ENCODE measurements at places on chromosomes 3 and 15.

GRCh38 chr3:191105418-191105817 lies 93.6 kb upstream of the OSTN start:
- DNase-seq: no peak

- peak; percentile 24 for DNase-seq
Observed at GRCh38 chr15:60989696-60990095, 239.4 kb downstream of the RORA start.

DNA sequence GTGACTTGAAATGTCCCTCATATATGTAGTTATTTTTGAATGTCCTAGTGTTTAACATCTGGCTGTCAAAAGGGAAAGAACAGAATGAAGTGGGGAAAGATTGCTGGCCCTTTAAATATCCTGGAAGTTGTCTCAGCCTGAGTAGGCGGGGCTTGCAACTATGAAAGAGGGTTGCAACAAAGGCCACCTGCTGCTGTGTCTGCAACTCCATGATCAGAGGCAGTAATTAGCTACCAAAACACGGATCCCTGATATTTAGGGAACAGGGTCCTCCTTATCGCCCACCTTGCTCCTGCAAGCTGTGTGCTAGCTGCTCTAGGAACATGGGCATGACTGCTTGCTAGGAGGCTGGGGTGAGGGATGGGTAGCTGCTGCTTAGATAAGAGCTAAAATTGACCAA lies 100.2 kb upstream of the CFAP20DC start:
- DNase-seq: no peak

DNA sequence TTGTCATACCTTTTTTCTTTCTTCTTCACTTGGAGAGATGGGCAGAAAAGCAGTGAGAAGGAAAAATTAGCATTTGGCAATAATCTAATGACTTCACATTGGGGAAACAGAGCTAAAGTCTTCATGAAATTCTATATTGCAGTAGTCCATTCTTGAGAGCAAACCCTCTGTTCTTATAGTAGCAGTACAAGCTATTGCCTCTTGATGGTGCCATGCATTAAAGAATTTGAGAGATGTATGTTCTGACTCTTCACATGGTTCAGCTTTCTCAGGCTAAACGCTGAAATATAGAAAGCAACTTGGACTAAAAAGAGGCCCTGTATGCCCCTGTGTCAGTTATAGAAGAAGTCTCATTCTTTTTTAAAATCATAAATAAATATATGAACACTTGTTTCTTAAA lies 36.0 kb downstream of the PHLDB2 start:
- DNase-seq: peak; percentile 54

GRCh38 chr3:177330779-177331178 lies 133.5 kb upstream of the TBL1XR1 start:
- DNase-seq: no peak

DNA sequence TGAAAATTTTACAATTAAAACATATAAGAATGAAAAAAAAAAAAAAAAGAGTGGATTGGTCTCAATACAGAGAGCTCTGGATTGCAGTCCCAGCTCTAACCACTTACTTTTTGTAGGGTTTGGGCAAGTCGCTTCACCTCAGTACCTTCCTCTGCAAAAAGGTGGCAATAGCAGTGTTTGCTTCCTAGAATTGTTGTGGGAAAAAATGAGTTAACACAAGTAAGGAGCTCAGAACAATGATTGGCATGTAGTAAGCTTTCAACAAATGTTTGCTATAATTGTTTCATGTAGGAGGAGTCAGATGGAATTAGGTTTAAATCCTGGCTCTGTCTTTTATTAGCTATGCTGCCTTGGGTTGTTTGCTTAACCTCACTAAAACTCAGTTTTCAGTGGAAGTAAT lies 425.2 kb upstream of the TBL1XR1 start:
- no peak for DNase-seq

DNA sequence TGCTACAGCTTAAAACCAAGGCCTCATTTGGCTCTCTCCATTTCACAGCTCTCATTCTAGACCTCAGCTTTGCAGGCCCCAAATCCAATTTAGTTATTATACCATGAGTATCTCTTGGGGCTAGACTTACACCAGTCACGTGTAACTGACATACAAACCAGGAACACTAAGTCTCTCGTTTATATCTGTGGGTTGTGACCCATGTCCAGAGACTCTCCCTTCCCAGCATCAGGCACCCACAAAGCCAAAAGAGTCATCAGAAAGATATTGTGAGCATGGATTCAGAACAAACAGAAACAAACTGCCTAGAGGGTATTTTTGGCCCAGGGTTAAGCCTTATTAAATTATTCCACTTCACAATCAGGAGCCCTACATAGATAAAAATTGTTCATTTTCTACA lies 5.6 kb upstream of the CCDC13 start:
- DNase-seq: no peak

- DNase-seq: peak; percentile 74
Observed at GRCh38 chr3:145882436-145882835, 278.5 kb downstream of the PLOD2 start.

- peak; percentile 36 for DNase-seq
Observed at GRCh38 chr3:17740721-17741141, 1.7 kb downstream of the TBC1D5 start.

GRCh38 chr3:53795789-53796560 lies 50.2 kb downstream of the CHDH start:
- DNase-seq: no peak

GRCh38 chr15:68271854-68272471 lies 5.6 kb upstream of the FEM1B start:
- peak; percentile 92 for DNase-seq

GRCh38 chr3:107235928-107236315 lies 141.3 kb upstream of the CCDC54 start:
- DNase-seq: peak; percentile 82

- DNase-seq: peak; percentile 32
Observed at GRCh38 chr15:39499681-39500080, 81.2 kb upstream of the THBS1 start.

DNA sequence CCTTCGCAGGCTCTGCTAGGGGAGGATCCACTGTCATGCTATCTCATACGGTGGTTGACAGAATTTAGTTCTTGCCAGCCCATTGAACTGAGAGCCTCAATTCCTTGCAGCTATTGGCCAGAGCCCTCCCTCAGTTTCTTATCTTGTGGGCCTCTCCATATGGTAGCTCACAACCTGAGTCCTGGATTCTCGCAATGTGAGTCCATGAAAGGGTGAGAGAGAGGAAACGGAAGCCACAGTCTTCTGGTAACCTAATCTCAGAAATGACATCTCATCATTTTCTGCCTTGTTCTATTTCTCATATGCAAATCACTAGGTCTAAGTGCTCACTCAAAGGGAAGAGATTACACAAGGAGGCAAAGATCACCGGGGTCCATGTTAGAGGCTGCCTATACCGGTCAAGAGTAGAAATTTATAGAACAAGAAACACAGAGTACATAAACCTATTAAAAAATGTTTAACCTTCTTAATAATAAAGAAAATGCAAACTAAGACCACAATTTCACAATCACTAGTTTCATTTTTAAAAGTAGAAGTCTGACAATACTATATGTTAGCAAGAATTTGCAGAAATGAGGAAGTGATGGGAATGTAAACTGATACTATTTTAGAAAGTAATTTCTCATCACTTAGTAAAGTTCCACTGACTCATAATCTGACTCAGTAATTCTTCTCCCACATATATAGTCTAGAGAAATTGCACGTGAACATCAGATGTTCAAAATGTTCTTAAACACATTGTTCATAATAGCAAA lies 378.4 kb upstream of the AGTR1 start:
- DNase-seq: peak; percentile 84

- DNase-seq: peak; percentile 3
Observed at GRCh38 chr3:29099775-29100174, 181.1 kb upstream of the RBMS3 start.

- DNase-seq: peak; percentile 36
Observed at GRCh38 chr15:30043211-30043655, 39.5 kb upstream of the GOLGA8J start.

DNA sequence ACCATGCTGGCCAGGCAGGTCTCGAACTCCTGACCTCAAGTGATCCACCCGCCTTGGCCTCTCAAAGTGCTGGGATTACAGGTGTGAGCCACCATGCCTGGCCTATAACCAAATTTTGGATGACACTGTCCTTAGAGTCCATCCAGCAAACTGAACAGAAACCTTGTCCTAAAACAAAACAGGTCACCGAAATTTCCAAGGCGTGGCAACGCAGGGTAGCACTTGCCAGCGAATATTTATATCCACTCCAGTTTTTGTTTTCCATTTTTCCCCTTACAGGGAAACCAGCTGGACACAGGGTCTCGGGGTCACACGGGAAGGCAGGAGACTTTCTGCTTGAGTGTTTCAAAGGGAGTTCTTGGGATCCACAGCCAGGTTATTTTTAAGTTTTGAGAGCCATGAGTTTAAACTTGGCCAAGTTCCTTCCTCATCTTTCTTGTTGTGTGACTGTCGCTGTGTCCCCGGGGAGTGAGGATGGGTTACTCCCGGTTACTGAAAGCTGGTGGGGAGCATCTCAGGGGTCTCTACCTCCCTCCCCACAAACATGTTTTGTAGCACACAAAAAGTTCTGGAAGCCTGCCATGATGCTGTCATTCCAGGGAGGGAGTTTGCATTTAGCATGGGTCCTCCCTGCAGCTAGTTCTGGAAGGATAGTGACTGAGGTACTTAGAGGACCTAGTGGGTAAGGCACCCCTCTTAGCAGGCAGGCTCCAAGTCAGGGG lies 12.6 kb downstream of the LIMD1 start:
- peak; percentile 56 for DNase-seq

GRCh38 chr3:61110576-61110975 lies 140.7 kb downstream of the FHIT start:
- DNase-seq: no peak

- DNase-seq: no peak
Observed at GRCh38 chr15:50854601-50855490, 53.6 kb upstream of the AP4E1 start.

GRCh38 chr15:26561130-26561529 lies 211.7 kb downstream of the GABRB3 start:
- no peak for DNase-seq

DNA sequence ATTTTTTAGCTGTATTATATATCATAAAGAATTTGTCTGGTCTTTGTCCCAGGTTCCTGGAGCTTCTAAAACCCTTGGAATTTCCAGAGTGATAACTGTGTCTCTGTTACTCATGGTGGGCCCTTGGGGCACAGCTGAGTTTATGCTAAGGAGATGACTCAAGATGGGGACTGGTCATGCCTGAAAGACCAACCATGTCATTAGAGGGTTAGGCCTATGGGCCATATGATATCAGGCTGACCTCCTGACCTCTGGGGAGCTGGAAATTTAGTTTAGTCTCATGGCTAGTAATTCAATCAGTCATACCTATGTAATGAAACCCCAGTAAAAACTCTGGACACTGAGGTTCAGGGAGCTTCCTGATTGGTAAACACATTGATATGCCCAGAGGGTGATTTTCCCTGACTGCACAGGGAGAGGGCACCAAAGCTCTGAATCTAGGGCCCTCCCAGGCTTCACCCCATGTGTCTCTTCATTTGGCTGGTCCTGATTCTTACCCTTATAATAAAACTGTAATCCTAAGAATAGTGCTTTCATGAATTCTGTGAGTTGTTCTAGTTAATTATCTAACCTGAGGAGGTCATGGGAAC lies 69.6 kb downstream of the EEFSEC start:
- peak; percentile 20 for DNase-seq

GRCh38 chr3:70861855-70862254 lies 549.4 kb upstream of the MDFIC2 start:
- peak; percentile 65 for DNase-seq

GRCh38 chr3:150144191-150144708 lies 173.6 kb upstream of the PFN2 start:
- DNase-seq: no peak

DNA sequence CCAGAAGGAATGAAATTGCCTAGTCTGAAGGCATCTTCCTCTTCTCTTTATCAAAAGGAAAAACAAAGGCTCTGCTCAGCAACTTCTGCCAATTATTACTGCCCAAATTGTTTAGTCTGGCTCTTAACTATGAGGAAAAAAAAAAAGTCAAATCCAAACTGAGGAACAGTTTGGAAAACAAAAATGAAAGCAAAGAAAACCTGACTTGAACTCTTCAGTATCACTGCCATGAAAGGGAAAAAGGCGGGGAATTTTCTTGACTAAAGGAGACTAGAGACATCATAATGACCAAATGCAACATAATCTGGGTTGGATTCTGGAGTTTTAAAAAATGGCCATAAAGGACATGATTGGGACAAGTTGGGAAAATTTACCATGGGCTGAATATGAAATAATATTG lies 156.3 kb downstream of the STT3B start:
- no peak for DNase-seq

DNA sequence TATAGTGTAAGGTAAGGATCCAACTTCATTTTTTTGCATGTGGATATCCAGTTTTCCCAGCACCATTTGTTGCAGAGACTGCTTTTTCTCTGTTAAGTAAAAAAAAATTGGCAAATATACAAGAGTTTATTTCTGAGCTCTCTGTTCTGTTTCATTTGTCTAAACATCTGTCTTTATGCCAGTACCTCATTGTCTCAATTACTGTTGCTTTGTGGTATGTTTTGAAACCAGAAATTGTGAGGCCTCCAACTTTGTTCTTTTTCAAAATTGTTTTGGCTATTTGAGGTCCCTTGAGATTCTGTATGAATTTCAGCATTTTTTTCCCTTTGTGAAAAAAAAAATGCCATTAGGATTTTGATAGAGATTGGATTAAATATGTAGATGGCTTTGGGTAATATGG lies 150.5 kb downstream of the MINAR1 start:
- DNase-seq: no peak

GRCh38 chr15:33768670-33769190 lies 199.6 kb upstream of the CHRM5 start:
- DNase-seq: no peak

GRCh38 chr3:128903501-128903900 lies 24.1 kb downstream of the ACAD9 start:
- no peak for DNase-seq

DNA sequence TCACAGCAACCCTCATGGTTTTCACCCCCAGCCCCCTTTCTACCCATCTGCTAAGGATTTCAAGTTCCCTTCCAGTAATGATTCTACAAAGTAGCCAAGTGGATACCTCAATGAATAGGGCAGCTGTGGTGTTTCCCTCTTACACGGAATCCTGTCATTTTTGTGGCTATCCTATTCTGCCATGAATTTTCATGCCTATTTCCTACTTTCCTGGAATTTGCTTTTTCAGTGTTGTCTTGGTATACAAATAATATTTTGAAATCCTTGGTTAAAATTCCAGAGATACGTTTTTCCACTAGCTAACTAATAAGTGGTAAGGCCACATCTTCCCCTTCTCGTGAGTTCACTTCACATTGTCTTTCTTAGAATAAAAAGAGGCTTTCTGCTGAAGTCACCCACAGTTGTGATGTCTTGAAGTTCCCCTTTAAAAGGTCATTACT lies 7.5 kb downstream of the ADPRH start:
- DNase-seq: peak; percentile 61

DNA sequence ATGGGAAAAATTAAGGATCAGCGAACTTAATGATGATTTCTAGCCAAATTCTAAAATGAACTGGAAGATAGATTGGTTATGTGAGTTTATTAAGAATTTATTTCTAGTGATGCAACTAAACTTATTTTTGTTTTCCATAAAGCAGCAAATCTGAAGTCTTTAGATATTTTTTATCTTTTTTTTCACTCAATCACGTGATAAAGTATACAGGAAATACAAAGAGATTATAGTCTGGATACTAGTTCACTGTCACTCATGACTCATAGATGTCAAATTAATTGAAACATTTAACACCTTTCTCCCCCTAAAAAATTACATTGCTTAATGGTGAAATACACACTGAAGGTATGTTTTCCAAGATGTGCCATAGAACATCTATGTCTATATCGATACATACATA lies 416.9 kb downstream of the TUSC7 start:
- DNase-seq: no peak

Measured in fibroblast of skin of back (primary cell).